ENCODE measurements at places on chromosomes 5 and 9.

DNA sequence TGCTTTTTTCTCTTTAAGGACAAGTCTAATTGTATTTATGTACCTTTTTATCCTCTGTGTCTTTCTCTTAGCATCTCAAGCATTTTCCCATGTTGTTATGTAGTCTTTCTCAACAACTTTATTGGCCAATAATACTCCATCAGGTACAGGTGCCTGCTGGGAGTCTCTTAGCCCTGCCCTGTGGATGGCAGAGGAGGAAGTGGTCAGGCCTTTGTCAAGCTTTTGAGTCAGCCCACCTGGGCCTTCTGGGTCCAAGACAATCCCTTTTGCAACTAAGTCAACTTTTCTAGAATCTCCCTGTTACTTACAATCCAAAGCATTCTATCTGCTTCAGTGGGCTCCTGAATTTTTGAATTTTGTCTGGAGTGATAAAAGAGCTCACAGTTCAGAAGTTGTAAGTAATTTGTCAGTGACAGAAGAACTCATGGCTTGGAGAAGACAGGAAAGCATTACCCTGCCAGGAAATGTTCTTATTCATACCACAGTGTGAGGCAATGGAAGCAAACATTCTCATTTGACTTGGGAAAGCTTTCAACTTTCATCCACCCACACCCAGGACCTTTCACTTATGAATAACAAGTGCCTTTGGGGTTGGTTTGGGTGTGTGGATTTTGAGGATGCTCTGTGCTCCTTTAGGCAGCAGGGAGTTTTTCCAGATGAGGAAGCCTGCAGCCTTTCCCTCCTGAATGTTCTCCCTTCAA, 200.0 kb upstream of the S1PR3 start:
- DNase-seq: no peak

- DNase-seq: no peak
These were observed 209.4 kb downstream of the DTWD2 start for GRCh38 chr5:118778941-118779340.

DNA sequence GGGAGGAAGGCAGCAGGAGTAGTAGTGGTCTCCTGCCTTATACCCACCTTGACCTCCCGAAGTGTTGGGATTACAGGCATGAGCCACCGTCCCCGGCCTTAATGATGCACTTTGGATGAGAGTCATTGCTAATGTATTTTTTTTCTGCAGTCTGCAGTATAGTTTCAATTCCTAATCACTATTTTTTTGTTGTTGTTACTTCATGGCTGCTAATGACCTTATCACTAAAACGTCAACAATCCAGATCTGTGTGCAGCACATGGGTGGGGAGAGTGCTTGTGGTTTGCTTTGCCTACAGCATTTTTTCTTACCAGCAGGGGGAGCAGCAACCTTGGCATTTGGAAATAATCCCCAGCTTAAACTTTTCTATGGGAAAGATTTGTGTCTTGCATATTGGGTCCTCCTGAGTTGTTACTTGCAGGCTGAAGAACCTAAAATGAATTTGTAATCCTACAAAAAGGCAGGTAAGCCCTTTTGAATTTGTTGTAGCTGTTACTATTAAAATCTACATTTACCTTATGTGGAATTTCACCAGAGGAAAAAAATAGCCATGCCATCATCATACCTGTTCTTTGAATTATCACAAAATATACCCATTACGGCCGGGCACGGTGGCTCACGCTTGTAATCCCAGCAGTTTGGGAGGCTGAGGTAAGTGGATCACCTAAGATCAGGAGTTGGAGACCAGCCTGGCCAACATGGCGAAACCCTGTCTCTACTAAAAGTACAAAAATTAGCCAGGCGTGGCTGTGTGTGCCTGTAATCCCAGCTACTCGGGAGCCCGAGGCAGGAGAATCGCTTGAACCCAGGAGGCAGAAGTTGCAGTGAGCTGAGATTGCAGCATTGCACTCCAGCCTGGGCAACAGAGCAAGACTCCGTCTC, 6.3 kb upstream of the MED7 start:
- peak; percentile 64 for DNase-seq

DNA sequence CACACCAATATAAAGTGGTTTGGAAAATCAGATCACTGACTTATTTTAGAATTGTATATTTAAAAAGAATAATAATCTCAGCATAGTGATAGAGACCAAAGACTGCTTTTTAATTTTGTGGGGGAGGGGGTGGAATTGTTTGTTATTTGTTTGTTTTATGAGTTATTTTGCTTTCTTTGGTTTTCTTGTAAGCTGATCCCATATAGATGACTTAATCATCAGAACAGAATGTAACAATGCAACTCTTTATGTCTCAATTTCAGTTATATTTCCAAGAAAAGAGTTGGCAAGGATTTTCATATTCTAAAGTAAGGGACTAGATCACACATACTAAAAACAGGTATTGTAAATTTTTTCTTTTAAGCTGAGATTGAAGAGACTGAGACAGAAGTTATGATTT, 984.9 kb downstream of the TLE4 start:
- DNase-seq: no peak

GRCh38 chr5:56490971-56491468, 257.9 kb upstream of the ANKRD55 start:
- no peak for DNase-seq

DNA sequence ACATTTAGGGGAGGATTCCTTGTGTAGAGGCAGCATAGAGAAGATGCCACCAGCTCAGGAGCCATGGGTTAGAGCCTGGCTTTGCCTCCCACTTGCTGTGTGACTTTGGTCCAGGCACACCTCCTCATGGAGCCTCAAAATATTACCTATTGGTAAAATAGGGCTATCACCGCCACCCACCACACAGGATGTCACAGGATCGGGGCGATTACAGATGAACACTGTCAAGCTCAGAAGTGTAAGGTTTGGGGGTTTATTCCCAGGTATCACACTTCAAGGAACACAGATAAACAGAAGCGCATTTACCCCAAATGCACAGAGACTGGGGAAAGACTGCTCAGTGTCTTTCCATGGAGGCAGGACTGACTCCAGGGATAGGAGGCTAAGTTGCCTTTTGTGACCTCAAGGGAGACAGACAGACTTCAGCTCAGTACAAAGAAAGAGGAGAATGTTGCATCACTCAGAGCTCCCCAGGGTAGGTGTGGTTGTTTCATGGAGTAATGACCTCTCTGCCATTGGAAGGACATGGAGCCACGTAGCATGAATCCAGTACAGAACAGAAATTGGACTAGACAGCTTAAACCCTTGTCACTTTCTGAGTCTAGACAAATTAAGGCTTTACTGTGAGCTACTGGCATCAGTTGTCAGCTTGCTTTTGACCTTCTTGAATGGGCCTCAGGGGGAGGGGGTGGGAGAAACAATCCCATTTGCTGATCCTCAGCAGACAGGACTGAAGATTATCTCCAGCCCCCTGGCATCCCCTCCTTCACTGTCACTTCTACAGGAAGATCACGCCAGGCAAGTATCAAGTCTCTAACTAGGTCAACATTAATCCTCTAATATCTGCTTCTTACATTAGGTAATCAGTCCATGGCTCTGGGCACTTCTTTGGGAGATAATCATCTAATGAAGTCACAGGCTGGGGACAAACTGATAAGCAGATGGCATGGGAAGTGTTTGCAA, 6.5 kb downstream of the TRAF1 start:
- no peak for DNase-seq

DNA sequence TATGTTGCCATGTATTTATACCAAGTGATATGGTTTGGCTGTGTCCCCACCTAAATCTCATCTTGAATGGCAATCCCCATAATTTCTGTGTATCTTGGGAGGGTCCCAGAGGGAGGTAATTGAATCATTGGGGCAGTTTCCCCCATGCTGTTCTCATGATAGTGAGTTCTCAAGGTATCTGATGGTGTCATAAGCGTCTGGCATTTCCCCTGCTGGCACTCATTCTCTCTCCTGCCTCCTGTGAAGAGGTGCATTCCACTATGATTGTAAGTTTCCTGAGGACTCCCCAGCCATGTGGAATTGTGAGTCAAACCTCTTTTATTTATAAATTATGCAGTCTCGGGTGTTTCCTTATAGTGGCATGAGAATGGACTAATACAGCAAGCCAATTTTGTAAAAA, 140.8 kb upstream of the ADAMTSL1 start:
- DNase-seq: no peak

DNA sequence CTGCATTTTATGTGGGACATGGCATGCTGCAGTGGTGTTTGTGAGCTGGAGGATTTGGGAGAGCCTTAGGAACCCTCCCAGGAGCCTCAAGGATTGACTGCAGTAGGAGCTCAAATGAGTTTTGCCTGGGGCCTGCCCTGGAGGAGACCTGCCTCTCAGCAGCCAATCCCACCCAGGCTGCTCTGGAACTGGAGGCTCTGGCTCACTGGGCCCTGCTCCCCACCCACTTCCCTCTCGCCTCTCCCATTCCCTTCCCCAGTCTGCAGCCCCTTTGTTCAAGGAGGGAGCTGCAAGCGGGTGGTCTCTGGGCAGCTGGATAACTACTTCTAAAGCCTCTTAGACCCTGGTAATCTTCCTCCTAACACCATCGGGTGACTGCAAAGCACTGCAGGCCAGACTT, 24.2 kb downstream of the KCNIP1 start:
- DNase-seq: no peak

DNA sequence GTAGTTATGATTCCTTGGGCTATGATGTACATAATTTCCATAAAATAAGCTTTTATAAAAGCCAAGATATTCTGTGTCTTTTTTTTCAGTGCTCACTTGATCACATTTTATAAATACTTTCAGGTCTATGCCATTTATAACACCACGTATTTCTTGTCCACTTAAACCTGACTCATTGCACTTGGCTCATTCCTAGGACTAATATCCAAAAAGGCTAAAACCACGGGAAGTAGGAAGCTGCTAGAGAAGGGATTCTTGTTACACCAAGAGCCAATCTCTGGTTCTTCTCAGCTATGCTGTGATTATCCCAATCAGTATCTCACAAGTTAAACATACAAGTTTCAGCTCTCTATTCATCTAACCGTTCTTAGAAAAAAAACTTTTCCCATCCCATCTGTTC, 80.4 kb upstream of the CDH6 start:
- DNase-seq: no peak

- no peak for DNase-seq
These were observed 46.1 kb downstream of the PIK3R1 start for GRCh38 chr5:68261569-68262065.

GRCh38 chr5:37109338-37109737, 139.8 kb downstream of the CPLANE1 start:
- DNase-seq: no peak

DNA sequence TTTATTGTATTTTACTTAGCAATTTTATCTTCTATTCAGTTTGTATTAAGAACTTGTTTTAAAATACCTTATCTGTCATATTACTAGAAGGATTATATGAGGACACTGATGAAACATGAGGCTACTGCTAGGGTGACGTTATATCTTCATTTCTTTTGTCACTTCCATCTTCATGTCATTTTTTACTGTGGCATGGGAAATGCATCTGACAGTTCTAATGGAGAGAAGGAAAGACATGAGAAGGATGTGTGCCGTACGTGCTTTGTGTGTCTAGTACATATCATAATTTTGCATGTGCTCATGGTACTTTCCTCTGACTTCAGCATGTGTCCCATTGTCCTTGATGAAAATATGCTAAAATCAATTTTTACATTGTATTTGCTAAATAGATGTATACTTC, 258.2 kb downstream of the PTPRD start:
- no peak for DNase-seq

GRCh38 chr5:168104811-168105481, 186.5 kb upstream of the WWC1 start:
- no peak for DNase-seq

DNA sequence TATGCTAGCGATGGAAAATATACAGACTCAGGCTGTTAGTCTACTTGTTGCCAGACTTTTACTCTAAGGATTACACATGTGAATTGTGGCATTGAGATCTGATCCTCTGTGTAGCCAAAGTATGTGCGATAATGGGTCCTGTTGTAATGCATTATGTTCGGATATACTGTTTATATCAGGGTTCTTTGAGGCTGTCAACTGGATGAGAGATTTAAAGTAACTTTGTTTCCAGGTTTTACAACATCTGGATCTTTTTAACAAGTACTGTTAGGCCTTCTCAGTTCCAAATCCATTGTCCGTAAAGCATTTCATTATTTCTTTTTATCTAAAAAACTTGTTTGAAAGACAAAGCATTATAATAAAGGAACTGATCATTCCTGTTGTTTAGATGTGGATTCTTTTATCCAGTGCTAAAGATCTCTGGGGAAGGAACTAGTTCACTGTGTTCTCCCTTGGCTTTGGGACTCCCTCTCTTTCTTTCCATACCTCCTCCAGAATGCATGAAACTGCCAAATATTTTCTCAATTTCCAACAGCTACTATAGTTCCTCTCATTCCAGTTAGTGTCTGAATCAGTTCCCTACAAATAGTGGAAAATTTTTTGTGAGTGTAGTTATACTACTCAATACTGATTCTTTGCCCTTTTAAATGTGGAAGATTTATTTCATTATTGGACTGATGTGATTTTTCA, 68.8 kb downstream of the HACD4 start:
- DNase-seq: no peak

- no peak for DNase-seq
These were observed 37.1 kb downstream of the CDK5RAP2 start for GRCh38 chr9:120542701-120543490.

DNA sequence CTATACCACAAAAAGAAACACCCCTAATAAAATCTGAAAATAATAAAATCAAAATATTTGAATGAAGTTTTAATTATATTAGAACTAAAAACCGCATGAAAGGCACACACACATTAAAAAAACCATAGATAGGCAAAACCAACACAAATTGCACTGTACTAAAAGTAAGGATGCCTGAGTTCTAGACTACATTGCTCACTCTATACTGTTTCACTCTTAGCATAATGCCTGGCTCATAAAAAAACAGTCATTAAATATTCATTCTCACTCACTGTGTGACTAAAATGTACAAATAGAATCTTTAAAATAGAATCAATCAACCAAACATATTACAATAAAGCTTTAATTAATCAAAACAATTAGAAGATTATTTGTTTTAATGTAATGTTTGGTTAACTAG, 41.7 kb downstream of the CETN3 start:
- no peak for DNase-seq

- DNase-seq: no peak
These were observed 529.6 kb downstream of the PSAT1 start for GRCh38 chr9:78826527-78826926.

DNA sequence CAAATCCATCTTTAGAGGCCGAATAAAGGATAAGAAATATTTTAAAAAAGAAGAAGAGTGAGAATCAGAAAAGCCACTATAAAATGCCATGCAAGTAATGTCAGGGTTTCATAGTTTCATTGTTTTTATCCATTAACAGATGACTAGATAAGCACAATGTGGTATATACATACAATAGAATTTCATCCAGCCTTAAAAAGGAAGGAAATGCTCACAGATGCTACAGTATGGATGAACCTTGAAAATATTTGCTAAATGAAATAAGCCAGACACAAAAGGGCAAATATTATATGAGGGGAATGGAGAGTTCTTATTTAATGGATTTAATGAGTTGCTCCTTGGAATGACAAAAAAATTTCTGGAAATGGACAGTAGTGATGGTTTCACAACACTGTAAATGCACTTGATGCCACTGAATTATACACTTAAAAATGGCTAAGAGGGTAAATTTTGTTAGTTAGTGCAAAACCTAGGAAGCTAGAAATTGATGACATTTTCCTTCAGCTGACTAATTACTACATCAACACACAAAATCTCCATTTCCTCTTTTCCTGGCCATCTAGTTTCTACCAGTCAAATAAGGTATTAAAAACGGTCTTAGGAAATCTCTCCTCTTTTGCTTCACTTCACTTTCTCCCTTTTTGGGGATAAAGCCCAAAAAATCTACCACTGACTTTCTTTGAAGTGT, 86.6 kb downstream of the GNA14 start:
- DNase-seq: no peak

Measured in GM13977 (cell line).